ENCODE measurements at places on chromosomes 4 and X.
A peak's percentile ranks its signal among the peaks of the same experiment; 100 is the strongest.

- DNase-seq, result no peak
Measured at GRCh38 chr4:81531410-81531809, 59.7 kb upstream of the RASGEF1B start.

- DNase-seq, result no peak
Measured at GRCh38 chr4:15525080-15525479, 55.4 kb downstream of the CC2D2A start.

DNA sequence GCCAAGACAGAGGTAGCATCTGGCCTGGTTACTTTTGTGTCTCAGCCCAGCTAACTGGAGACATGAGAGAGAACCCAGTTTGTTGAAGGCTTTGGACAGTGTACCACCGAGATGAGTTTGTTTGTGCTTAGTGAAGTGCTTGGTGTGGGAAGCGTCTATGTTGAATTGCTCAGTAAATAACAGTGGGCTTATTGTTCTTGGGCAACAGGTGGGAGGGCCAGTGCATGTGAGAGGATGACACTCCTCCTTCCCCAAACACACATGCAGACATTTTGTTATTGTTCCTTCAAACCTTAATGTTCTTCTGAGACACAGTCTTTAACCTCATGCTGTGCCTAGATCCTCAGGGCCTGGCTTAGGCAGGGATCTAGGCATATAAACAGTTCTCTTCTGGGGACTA lies 39.7 kb downstream of the MSN start:
- no peak for DNase-seq

DNA sequence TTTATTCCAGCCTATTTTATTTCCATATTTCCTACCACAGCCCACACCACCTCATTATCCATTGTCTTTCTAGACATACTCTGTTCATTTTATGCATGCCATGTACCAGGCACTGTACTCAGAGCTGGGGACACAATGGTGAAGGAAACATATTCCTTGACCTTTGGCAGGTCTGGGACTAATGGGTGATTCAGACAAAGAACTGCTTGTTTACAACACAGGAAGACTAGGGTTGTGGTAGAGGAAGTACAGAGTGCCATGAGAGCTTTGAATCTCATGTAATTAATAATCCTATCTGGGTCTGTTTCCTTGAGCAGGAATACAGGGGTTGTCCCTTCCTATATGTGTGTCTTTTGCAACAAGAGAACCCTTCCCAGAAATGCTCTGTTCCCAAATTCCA lies 75.1 kb upstream of the NUDT10 start:
- DNase-seq, result no peak

GRCh38 chr4:61773655-61774245 lies 573.6 kb downstream of the ADGRL3 start:
- DNase-seq, result no peak

- DNase-seq, result peak; percentile 47
Measured at GRCh38 chrX:45774961-45775360, 574.3 kb upstream of the DIPK2B start.

GRCh38 chr4:107780665-107781064 lies 44.1 kb upstream of the SGMS2 start:
- no peak for DNase-seq

DNA sequence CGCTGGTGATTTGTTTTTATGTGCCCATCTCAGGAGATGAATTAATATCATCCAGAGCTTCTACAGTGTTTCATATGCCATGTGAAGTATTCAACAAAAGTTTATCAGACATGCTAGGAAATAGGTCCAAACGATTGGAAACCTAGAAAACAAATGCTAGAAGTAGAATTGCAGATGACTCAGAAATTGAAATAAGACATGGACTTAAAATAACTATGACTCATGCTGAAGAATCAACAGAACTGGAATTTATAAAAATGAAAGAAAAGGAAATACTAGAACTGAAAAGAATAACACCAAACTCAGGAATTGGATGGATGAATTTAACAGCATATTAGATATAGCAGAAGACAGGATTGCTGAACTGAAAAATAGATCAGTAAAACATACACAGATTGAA lies 172.7 kb upstream of the GIMD1 start:
- peak; percentile 42 for DNase-seq

DNA sequence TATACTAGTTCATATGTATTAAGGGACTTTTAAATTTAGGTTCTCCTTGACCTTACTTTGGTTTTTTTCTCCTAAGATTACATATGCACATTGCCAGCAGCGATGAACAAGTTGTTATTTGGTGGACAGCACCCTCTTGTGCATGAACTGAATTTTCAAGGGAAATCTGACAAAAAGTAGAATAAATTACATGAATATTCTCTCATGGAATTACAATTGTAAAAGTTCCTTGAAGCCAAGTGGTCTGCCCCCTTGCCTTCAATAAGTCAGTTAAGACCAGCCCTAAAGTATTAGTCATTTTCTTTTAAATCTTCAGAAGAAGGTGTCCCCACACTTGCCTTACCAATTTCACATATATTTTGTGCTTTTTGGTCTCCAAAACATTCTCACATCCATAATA lies 30.7 kb upstream of the SMARCA5 start:
- no peak for DNase-seq

GRCh38 chr4:183320211-183321059 lies at the start of gene CLDN22:
CLDN22 (minus strand) TSS chr4:183320276; CDS start chr4:183320218, 58 bp downstream.
- no peak for DNase-seq

GRCh38 chr4:16579866-16580265 lies 318.6 kb downstream of the LDB2 start:
- peak; percentile 16 for DNase-seq

- DNase-seq, result no peak
Measured at GRCh38 chrX:133306316-133306715, 88.2 kb upstream of the TFDP3 start.

DNA sequence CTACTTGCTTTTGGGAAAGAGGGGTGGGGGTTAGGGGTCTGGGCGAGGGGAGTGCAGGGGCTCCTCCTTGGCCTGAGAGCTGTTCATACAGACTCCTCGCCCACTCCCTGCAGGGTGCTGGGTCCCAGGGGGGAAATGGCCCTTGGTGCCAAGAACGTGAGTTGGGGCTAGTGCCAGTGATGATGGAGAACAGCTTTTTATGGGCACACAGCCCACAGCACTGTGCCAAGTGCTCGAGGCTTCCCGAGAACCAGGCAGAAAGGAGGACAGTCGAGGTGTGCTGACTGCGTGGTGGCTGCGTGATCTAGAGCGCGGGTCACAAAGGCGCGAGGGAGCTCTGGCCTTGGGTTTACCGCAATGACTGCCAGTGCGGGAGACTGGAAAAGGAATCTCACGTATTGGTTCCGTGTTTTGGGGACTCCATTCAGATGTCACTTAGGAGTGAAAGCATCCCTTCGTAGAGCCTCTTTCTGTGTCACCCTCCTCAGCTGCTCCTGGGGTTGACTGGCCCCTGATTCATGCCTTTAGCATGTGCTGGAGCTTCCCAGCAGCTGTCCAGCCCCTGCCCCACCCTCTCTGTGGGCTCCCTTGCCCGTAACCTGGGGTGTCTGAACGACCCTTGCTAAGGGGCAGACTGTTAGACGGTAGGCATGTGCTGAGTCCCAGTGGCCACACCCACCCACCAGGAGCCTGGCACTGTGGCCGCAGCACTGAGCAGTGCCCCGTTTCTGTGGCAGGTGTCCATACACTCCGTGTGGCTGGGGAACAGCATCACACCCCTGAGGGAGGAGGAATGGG lies 20.9 kb upstream of the MSANTD1 start:
- no peak for DNase-seq

DNA sequence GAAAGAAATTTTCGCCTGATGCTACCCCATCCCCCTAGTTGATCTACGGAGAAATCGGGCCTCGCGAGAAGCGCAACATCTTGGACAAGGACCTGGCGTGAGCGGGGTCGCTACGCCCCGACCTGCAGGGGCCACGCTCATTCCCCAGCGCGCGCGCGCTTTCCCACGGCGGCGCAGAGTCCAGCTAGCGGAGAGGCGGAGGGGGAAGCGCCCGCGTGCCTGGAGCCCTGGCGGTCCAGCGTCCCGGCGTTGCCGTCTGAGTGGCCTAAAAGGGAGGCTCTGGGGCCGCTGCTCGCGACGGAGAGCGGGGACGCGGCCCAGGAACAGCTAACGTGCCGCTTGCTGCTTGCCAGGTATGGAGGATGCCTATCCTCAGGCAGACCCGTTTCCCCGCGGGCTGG lies 6.0 kb upstream of the SOX3 start:
- DNase-seq, result no peak

GRCh38 chr4:61827907-61828391 lies 627.8 kb downstream of the ADGRL3 start:
- DNase-seq, result no peak

DNA sequence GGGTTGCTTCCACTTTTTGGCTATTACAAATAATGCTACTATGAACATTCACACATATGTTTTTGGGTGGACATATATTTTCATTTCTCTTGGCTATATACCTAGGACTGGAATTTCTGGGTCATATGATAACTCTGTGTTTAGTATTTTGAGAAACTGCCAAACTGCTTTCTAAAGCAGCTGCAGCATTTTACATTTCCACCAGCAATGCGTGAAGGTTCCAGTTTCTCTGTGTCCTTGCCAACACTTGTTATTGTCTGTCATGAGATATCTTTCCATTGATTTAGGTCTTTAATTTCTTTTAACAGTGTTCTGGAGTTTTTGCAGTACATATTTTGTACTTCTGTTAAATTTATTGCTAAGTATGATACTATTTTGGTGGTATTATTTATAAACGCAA lies 48.3 kb downstream of the CLCN5 start:
- no peak for DNase-seq

- no peak for DNase-seq
Measured at GRCh38 chr4:56077676-56078075, 128.9 kb downstream of the CEP135 start.

DNA sequence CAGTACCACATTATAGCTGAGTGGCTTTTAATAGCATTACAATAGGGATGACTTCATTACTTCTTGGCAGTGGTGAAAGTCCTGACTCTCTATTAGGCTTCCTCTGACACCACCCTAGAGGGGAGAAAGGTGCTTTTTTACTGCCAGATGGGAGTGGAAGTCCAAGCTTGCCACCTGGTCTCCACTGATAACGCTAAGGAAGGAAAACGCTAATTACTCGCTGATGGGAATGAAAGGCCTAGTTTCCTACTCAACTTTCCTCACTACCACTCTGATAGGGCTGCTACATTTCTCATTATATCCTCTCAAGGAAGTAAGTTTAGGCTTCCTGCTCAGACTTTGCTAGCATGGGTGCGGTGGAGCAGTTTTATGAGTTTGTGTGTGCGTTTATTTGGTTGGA lies 62.3 kb upstream of the PAGE3 start:
- DNase-seq, result no peak

DNA sequence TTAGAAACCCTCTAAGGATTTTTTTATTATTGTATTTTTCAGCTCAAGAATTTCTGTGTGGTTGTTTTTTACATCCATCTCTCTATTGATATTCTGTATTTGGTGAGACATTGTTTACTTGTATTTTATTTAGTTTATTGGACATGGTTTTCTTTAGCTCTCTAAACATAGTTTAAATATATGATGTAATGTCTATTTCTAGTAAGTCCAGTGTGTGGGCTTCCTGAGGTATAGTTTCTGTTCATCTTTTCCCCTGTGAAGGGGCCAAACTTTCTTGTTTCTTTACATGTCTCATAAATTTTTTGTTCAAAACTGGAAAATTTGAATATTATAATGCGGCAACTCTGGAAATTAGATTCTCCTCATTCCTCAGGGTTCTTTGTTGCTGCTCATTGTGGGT lies 28.2 kb upstream of the ATRX start:
- no peak for DNase-seq

DNA sequence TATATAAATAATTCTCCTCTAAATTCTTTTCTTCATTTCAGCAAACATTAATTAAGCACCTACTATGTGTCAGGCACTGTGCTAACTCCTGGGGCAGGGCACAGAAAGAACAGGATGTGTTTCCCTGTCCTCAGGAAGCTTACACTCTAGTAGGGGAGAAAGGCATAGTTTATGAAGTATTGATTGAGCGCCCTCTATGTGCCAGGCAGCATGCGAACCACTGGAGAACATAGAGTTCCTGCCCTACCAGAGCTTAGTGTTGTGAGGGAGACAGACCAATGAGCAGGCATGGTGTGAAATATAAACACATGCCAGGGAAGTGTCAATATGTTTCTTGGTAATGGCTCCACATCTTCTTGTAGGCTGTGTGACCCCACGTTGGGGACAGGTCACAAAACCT lies 3.7 kb downstream of the ADGRG4 start:
- no peak for DNase-seq

- DNase-seq, result peak; percentile 26
Measured at GRCh38 chr4:87838890-87839591, 6.3 kb downstream of the MEPE start.

DNA sequence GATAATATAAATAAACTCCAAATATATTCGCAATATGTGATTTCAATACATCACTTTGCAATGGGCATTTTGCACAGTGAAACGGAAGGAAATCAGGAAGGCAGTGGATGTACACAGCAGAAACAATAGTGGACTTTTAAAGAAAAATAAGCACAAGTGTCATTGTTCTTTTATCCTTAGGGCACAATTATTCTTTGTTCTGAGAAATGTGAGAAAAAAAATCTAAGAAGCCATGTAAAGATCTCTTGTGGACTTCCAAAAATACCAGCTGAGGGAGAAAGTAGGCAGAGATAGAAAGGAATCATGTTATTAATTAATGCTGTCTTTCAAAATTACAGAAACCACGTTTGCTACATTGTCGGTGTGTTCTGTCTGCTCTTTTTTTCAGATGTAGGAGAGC lies 17.6 kb upstream of the PRRG1 start:
- DNase-seq, result no peak

DNA sequence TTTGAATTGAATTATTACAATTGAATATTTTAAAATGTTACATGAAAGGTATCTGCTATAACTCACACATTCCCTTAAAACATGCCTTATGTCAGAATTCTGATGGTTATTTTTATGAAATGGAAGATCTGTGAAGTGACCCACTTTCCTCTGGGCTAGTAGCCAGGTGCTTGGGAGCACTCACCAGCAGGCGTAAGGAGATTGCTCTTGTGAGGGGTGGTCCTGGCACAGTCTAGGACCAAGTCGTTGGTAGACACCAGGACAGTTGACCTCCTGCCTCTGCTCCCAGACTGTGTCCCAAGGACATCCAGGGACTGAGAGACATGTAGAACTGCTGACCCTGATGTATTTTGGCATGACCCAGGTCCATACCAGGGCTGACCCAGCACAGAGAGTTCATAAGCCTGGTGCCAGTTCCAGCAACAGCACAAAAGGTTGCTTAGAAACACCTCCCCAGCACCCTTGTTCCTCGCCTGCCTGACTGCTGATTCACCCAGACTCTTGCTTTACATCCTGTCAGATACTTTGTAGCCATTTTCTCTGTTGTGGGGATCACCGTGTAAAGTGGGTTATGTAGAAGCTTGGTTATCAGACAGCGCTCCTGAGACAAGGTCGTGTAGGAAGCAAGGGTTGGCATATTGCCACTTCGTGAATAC lies 48.5 kb downstream of the NELFA start:
- DNase-seq, result no peak

GRCh38 chr4:71945791-71946190 lies 86.0 kb upstream of the NPFFR2 start:
- no peak for DNase-seq
